ENCODE measurements at places on chromosomes 13 and 19.

DNA sequence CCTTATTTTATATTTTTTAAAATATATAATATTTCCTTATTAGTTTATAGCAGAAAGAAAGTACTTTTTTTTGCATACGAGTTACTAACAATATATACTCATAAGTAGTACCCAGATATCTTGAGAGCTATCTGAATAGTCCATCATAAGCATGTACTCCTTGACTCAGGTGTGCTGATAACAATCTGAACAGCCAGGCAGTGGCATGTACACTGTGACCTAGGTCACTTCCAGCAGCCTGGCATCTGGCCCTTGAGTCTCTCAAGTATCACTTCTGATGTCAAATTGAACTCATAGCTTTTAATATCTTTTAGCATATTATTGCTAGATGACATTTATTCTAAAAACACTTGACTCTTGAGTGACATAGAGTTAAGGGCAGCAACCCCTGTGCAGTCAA, 1576.7 kb downstream of the SLITRK1 start:
- no peak overlapping the region for H3K27ac ChIP-seq
- no peaks in the 10 kb centered on the region for H3K27me3 ChIP-seq
- H3K4me3 ChIP-seq, result no peak overlapping the region
- no peak for DNase-seq

DNA sequence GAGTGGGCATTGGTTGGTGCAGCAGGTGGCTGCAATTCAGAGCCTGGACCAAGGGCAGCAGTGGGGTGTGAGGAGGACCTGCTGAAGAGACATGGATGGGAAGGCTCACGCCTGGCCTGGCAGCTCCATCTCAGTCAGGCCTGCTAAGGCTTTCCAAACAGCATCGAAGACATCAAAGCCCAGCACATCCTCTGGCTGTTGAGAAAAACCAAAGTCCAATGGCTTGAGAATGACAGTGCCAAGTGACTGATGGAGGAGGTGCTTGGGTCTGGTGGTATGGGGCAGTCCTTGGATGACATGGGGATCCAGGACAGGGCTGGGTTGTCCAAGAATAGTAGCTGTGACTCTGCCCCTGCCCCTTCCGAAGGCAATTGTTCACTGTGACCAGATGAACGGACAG, 19.0 kb upstream of the XPO4 start:
- no peak overlapping the region for H3K4me3 ChIP-seq
- no peak overlapping the region for H3K27ac ChIP-seq
- no peak for DNase-seq
- H3K27me3 ChIP-seq, result no peaks in the 10 kb centered on the region
- no peaks in the 10 kb centered on the region for H3K36me3 ChIP-seq

DNA sequence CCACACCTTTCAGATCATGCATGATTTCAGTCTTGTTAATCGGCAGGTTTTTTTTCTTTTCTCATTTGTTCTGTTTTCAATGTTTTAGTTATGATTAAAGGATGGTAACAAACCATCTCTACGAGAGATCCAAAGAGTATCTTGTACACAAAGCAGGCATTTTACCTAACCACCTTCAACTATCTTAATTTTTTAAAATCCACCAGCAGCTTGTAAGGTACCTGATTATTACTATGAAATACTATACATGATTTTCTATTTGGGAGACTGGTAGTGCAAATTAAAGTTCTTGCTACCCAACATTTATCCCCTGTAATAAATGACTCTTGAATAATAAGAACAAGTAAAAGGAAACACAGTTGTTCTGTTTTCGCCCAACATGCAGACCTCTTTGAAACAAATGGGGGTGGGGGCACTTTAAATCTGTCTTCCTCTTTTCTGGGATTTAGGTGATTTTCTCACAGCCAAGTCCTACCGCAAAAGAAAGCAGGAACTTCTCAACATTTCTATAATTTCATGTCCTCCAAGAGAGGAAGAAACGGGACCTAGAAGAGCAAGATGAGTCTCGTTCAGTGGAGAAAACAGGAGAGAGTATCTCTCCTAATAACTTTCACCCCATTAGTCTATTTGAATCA, 3.6 kb downstream of the POU4F1 start:
- H3K27me3 ChIP-seq, result peaks cover 72% of the 10 kb centered on the region
- H3K36me3 ChIP-seq, result no peaks in the 10 kb centered on the region
- H3K4me1 ChIP-seq, result no peaks in the 10 kb centered on the region
- no peak overlapping the region for H3K27ac ChIP-seq

DNA sequence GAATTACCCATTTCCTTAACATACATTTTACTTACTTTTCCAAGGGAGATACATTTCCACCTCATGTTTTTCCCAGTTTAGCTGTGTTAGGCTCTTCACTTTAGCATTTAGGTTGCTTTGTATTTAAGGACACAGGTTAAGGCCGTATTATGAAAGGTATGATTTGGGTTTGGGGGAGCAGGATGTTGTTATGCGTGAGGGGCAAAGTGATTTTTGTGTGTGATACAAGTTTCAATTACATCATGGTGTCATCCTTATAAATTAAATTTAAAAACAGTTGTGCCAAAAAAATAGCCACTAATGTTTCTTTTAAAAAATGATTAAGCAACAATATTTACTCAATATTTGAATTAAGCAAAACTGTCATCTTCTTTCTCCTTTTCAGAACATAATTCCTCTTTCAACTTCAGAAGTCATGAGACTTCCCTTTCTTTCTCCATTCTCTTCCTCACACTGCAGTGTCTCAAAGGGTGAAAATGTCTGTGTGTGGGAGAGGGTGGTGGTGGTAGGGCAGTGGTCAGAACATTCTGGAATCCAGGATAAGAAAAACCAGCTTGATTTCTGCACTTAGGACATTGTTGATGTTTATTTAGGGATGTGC, 126.2 kb downstream of the KCNRG start:
- H3K27ac ChIP-seq, result no peak overlapping the region
- H3K36me3 ChIP-seq, result no peaks in the 10 kb centered on the region
- H3K27me3 ChIP-seq, result no peaks in the 10 kb centered on the region
- DNase-seq, result no peak

DNA sequence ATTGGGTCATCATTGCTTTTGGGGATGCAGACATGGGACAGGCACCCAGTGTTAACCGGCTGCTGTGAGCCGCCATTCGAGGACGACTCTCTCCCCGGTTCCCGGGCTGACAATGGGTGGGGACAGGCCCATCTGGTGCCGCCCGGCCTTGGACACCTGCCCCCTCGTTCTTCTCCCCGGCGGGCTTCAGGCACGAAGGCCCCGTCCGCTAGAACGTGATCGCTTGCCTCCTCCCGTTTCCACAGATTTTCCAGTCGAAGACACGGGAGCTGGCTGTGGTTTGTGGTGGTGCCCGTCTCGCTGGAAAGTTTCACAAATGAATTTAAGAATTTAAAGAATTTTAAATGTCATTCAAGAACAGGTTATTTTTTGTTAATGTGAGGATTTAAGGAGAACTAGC, 2.0 kb downstream of the PALM start:
- H3K4me3 ChIP-seq, result no peak overlapping the region
- no peaks in the 10 kb centered on the region for H3K4me1 ChIP-seq
- H3K27me3 ChIP-seq, result no peaks in the 10 kb centered on the region
- no peak for DNase-seq
- H3K27ac ChIP-seq, result no peak overlapping the region

GRCh38 chr13:114063545-114064449, 68.6 kb downstream of the RASA3 start:
- no peaks in the 10 kb centered on the region for H3K36me3 ChIP-seq
- H3K4me3 ChIP-seq, result no peak overlapping the region
- peak overlapping the region; percentile 94 for H3K27ac ChIP-seq
- no peaks in the 10 kb centered on the region for H3K27me3 ChIP-seq
- no peak for DNase-seq

GRCh38 chr19:24054044-24054935, 32.7 kb upstream of the ZNF254 start:
- no peak overlapping the region for H3K27ac ChIP-seq
- H3K4me3 ChIP-seq, result no peak overlapping the region
- no peak for DNase-seq
- H3K36me3 ChIP-seq, result peaks cover 18% of the 10 kb centered on the region
- no peaks in the 10 kb centered on the region for H3K4me1 ChIP-seq

- no peaks in the 10 kb centered on the region for H3K27me3 ChIP-seq
- H3K27ac ChIP-seq, result no peak overlapping the region
- DNase-seq, result no peak
- H3K4me1 ChIP-seq, result no peaks in the 10 kb centered on the region
- H3K4me3 ChIP-seq, result no peak overlapping the region
These were observed 72.8 kb downstream of the CCDC70 start for GRCh38 chr13:51934461-51935087.

DNA sequence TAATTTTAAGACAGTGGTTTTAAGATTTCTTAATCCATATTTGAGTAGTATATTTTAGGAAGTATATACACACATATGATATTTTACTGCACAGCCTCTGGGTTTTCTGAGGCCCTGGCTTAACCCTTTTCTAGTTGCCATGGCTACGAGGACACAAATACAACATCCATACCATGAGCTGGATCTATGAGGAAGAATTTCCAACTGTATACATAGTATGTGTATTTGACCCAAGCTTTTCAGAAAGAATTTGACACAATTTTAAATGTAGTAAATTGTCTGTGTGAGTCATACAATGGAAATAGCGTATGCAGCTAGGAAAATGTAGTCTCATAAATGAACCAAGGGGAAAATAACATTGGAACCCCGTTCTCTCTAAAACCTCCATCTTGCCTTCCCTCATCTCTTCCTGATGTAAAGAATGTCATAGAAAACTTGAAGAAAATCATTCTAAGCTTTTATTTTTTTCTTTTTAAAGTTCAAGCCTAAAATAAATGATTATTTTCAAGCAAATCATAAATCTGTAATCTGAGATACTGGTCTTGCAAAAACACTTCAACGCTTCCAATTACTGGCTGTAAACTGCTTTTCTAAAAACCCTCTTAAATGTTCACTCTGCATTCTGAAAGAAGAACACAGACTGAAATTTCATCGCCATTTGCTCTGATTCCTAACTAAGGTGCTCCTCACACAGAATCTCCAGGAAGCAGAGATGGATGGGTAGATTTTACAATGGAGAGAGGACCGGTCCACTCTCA, 172.4 kb downstream of the LACC1 start:
- no peaks in the 10 kb centered on the region for H3K27me3 ChIP-seq
- peak; percentile 56 for DNase-seq

GRCh38 chr19:18306209-18306887, 16.5 kb downstream of the LSM4 start:
- no peak overlapping the region for H3K4me3 ChIP-seq
- H3K4me1 ChIP-seq, result peaks cover 2% of the 10 kb centered on the region
- DNase-seq, result no peak
- no peaks in the 10 kb centered on the region for H3K27me3 ChIP-seq
- no peak overlapping the region for H3K27ac ChIP-seq

DNA sequence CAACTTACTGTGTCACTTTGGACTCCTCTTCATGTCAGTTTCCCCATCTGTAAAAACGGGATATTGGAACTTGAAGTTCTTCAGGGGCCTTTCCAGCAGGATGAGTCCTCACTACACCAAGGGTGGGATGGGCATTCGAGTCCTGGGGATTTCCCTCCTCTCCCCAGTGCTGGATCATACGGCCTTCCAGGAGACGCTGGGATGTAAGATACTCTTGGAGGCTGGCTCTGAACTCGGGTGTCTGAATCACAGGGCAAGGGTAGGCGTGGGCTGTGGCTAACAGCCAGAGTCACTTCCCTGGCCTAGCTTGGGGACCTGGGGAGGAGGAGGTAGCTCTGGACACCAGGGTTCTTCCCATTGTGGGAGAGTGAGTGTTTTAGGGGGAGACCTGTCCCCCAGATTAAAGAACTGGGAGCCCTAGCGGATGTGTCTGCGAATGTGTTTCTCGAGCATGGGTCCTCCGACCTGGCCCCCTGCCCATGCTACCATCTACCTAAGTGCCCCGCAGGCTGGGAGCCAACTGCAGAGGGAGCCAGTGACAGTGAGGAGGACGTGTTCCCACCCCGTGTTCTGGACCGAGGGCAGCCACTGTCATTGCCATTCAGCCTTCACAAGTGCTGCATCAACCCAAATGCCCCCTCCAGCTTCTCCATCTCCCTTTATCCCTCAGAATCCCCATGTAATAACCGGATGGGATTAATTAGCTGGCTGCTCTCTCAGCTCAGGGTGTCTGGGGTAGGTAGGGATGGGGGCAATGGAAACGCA, 2.4 kb upstream of the CYTH2 start:
- no peak for DNase-seq
- H3K4me1 ChIP-seq, result no peaks in the 10 kb centered on the region
- peaks cover 2% of the 10 kb centered on the region for H3K36me3 ChIP-seq
- no peaks in the 10 kb centered on the region for H3K27me3 ChIP-seq
- H3K4me3 ChIP-seq, result no peak overlapping the region
- no peak overlapping the region for H3K27ac ChIP-seq

- H3K4me1 ChIP-seq, result no peaks in the 10 kb centered on the region
- H3K27me3 ChIP-seq, result no peaks in the 10 kb centered on the region
- DNase-seq, result no peak
- H3K27ac ChIP-seq, result no peak overlapping the region
These were observed 791 bp downstream of the TMED1 start for GRCh38 chr19:10835089-10835753.

GRCh38 chr19:14683439-14683838, 6.4 kb upstream of the ZNF333 start:
- no peak overlapping the region for H3K4me3 ChIP-seq
- no peaks in the 10 kb centered on the region for H3K27me3 ChIP-seq
- H3K4me1 ChIP-seq, result no peaks in the 10 kb centered on the region
- no peaks in the 10 kb centered on the region for H3K36me3 ChIP-seq
- no peak overlapping the region for H3K27ac ChIP-seq

DNA sequence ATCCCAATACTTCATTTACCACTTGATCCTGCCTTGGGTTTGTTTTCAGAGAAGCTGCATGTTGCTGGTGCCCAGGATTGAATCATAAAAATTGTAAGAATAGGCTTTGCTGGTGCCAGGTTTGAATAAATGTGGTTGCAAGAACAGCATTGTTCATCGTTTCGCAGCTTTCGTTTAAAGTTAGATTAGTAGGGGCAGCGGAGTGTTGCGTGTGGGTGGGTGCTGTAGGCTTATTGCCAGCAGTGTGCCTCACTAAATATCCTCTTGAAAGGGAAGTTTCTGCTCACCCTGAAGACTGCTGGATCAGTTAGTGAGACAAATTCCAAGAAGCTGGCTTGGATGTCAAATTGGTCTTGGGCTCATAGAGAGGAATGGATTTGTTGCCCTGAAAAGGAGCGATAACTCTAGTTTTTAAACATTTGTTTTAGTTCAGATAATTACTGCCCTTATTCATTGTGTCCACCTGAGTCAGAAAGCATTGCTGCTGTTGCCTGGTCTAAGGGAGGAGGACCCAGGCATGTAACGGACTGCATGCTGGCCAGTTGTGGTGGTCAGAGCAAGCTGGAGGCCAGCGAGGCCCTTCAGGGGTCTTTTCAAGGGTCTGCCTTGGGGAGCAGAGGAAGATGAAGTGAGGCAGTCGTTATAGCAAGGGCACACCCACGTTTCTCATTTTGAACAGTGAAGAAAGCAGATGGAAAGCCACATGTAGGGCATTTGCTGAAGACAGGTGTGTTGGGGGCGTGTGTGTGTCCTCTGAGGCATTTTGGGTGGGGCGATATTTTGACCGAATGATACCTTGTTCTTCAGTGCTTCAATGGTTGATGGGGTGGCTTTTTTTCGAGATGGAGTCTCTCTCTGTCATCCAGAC, 8.5 kb downstream of the ILF3 start:
- no peak overlapping the region for H3K27ac ChIP-seq
- peaks cover 3% of the 10 kb centered on the region for H3K36me3 ChIP-seq
- no peaks in the 10 kb centered on the region for H3K27me3 ChIP-seq
- no peaks in the 10 kb centered on the region for H3K4me1 ChIP-seq

GRCh38 chr13:78689011-78689410, 30.1 kb upstream of the OBI1 start:
- no peak overlapping the region for H3K4me3 ChIP-seq
- H3K4me1 ChIP-seq, result no peaks in the 10 kb centered on the region
- H3K27ac ChIP-seq, result no peak overlapping the region
- H3K36me3 ChIP-seq, result no peaks in the 10 kb centered on the region
- H3K27me3 ChIP-seq, result no peaks in the 10 kb centered on the region
